Sigmoid colon (tissue), 7 donors: ENCODE measurements at places on chromosomes 7 and 10. TPM values are rescaled to one million over a fixed set of nuclear protein-coding genes. Genes with fewer than 3 reads are reported as not detected.

GRCh38 chr7:131328377-131329175, 900 bp downstream of the MKLN1 start:
- DNase-seq, result no peak

DNA sequence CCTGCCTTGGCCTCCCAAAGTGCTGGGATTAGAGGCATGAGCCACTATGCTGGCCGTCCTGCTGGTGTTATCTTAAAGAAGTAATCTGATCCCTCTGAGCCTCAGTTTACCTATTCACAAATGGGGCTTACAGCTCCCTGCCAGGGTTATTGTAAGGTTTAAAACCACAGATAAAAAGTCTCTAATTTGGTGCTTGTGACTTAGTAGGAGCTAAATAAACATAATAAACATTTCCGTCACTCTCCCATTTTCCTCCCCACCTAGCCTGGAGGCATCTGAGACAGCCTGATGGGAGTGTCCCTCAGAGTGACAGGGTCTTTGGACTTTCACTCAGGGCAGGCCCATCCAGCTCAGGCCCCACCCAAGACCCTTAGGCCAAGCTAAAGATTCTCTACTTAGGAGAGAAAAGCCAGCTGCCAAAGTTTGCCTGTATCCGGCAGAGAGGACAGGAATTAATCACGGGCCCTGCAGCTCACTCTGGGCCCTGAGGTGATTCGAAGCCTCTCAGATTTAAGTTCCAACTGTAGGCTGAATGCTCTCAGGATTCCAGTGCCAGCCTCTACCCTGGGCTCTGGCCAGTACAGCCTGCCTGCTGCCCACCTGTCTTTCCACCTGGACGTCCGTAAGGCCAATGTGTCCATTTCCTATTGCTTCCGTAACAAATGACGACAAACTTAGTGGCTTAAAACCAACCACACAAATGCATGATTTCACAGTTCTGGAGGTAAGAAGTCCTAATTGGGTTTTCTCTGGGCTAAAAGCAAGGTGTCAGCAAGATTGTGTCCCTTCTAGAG, 21.8 kb upstream of the DUSP5 start:
- DNase-seq, result no peak

Gene ERVW-1
- not detected for total RNA-seq

Gene AMZ1
- 1.4 TPM for total RNA-seq

GRCh38 chr7:4626318-4626845, 55.7 kb upstream of the FOXK1 start:
- no peak for DNase-seq

Gene FKBP6
- total RNA-seq, result not detected

- no peak for DNase-seq
Measured at GRCh38 chr7:43753843-43754242, 4.6 kb upstream of the BLVRA start.

DNA sequence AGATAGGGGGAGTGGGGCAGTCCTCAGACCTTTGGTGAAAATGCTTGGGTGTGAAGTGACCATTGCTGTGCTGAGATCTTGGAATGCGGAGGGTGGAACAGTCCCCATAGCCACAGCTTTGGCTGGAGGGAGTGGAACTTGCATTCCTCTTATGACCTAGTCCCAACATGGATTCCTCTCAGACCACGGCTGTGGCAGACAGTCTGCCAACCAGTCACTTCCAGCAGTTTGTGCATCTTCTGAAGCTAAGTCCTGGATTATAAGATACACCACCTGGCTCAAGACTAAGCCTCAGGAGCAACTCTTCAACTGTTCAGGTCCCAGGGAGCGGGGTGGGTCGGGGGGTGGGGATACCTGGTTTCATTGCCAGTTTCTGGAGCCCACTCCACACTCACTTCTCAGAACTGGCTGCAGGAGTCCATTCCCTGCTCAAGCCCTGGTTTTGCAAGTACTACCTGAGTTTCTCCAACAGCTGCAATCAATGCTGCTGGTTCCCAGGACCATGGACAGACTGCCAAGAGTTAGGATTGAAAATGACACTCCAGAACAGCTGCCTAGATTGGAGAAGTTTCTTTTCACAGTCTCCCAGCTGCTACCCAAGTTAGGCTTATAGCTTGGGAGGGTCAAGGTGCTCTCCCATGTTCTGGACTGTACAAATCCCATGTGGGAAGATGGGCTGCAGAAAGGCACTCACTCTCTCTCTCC, 29.1 kb upstream of the DGKB start:
- no peak for DNase-seq

Gene CDNF
- total RNA-seq, result 2.2 TPM

- DNase-seq, result no peak
Measured at GRCh38 chr10:48536156-48536500, 68.7 kb downstream of the ARHGAP22 start.

DNA sequence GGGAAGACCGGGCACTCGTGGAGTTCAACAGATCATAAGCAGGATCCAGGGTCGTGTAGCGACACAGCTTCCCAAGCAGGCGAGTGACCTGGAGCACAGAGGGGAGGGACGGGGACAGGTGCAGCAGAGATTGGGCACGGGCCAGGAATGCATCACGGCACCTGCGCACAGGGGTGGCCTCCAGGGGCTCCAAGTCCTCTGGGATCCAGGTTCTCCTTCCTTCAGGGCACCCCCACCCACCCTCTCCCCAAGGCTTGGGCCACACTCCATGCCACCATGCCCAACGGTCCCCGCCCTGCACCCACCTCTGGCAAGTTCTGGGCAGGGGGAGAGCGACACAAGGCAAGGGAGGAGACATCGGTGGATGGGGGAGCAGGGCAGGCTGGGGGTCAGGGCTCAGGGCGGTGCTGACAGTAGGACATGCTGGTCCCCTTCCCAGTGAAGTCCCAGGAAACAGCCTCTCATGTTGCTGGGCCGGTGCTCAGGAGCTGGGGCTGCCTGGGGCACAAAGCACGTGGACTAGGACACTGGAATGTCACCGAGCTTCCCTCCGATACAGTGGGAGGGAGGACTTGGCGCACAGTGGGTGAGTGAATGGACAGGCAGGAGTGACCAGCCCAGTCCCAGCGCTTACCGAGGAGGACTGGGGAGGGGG, 597.3 kb downstream of the PTPRN2 start:
- no peak for DNase-seq

GRCh38 chr7:123748171-123748733, 551 bp downstream of the WASL start:
- peak; percentile 76 for DNase-seq

DNA sequence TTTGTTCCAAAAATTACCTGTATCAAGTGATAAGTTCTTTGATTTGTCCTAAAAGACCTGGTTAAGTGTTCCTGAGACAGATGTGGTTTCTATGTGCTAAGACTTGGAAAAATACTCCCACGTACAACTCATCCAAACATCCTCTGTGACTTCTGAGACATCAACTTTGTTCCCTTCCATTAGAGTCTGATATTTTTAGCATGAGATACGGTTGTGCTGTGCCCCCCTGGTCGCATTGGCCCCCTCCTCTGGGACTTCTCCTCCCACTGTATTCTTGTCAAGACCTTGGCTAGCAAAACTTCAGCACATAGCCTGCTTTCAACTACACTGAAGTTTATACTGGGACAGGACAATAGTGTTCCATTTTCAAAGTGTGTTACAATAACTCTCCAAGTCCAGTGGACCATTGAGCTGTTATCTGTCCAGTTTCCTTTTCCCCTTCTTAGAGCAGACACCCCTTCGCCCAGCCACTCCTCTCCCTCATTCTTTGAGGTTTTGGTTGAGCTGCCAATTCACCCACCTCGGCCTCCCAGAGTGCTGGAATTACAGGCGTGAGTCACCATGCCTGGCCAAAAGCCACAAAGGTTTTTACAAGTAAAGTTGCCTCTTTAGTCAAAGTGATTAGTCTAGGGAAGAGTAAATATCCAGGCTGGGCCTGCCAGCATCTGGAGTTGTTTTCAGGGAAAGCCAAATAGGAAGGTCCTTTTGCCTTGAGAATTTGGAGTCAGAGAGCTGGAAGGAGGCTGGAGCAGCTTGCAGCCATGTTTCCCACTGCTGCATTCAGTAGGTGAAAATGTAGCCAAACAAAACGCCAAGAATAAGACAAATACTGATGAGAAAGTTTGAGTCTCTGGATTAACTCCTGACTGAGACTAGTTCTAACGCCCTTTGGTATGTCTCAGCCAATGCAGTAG, 17.8 kb upstream of the PDLIM1 start:
- peak; percentile 94 for DNase-seq

DNA sequence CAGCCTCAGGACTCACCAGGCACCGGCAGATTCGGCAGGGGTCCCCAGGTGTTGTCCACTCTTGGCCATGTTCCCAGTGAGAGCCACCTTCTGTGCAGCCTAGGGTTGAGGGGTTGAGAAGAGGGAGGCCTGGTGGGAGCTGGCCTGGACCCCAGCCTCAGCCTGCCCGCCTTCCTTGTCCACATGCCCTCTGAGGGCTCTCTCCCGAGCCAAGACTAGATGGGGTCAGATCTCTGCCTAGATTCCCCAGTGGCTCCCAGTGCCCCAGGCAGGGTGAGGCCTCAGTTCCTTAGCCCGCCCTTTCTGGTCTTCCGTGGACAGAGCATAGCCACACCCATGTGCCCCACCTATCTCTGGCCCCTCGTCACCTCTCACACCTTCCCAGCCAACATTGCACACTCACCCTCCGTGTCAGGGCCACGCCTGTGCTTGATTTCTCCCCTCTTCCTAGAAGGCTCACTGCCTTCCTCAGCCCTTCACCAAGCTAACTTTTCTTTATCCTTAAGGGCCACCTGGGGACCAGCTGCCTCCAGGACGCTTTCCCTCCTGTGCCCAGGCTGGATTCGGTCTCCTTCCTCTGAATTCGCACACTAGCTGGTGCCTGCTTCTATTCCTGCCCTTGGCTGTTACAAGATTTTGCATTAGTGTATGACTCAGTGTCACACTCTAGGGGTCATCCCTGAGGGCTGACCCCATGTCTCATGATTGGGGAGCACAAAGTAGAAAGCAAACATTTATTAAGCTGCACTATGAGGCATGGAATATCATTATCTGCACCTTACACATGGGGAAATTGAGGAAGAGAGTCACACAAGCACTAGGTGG, 7.5 kb downstream of the KCP start:
- DNase-seq, result peak; percentile 43

DNA sequence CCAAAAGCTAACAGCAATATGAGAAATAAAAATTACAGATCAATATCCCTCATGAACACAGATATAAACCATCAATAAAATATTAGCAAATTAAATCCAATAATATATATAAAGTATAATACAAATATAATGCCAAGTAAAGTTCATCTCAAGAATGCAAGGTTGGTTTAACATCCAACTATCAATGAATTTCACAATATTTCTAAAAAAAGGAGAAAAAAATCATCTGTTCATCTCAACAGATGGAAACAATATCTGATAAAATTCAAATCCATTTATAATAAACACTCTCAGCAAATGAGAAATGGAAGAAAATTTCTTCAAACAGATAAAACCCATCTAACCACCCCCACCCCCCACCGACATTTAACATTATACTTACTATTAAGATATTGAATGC, 86.9 kb downstream of the SIRT1 start:
- DNase-seq, result no peak

- no peak for DNase-seq
Measured at GRCh38 chr7:7554021-7554432, 12.7 kb upstream of the MIOS start.

- peak; percentile 89 for DNase-seq
Measured at GRCh38 chr10:26725837-26726727, 28.6 kb downstream of the PDSS1 start.

DNA sequence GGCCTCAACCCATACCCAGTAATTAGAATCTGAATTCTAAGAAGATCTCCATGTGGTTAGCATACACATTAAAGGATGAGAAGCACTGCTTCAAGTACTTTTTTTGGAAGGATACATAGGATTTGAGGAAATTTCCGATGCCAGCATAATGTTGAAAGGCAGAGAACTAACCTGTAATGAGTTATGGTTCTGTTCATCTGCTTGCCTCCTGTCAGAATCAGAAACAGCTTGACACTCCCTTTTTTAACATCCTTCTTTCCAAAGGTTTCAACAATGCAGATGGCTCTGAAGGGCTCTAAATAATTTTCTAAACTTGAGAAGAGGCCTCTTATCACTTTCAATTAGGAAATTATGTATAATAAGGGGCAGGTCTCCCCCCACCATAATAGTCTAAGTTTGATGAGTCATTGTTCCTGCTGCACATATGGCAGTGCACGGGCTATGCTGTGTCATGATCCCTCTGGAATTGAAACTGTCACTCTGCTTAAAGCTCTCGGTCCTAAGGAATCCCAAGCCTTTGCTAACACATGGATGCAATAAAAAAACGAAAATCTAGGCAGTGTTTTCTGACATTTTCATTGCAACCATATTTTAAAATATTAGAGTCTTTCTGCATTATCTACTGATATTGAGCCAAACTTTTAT, 291.2 kb upstream of the FZD1 start:
- no peak for DNase-seq

Gene AKR1D1
- not detected for total RNA-seq

Gene HIP1
- total RNA-seq, result 9.3 TPM

GRCh38 chr7:95723583-95724180, 48.7 kb upstream of the DYNC1I1 start:
- no peak for DNase-seq

Gene CRYGN
- total RNA-seq, result not detected

Gene AFAP1L2
- total RNA-seq, result 26.0 TPM

- no peak for DNase-seq
Measured at GRCh38 chr10:77635402-77636227, 2.0 kb downstream of the KCNMA1 start.

DNA sequence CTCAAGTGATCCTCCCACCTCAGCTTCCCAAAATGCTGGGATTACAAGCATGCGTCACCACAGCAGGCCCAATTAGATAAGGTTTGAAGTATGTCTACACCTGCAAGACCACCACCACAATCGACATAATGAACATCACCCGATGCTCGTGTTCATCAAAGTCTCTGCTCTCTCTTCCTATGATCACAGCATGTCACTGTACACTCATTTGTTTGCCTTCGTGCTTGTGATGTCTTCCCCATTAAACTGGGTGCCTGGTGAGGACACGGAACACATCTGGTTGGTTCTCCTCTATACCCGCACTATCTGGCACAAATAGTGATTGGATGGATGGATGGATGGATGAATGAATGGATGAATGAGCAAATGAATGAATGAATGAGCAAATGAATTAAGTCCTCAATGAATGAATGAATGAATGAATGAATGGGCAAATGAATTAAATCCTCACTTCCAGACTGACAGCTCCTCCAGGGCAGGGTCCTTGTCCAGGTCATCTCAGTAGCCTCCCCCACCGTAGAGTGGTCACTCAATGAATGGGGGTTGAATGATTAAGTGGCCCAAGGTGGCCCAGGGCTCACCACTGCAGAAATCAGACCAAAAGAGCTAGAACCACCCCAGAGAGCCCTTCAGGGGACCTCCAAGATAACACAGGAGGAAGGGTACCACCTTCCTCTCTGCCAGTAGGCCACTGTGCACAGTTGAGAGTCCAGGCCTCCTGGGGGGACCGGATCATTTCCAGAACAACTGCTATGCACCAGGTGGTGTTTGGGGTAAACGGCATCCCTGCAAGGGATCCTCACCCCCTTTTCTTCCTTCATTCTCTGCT, 101.9 kb upstream of the TNRC18 start:
- peak; percentile 82 for DNase-seq

DNA sequence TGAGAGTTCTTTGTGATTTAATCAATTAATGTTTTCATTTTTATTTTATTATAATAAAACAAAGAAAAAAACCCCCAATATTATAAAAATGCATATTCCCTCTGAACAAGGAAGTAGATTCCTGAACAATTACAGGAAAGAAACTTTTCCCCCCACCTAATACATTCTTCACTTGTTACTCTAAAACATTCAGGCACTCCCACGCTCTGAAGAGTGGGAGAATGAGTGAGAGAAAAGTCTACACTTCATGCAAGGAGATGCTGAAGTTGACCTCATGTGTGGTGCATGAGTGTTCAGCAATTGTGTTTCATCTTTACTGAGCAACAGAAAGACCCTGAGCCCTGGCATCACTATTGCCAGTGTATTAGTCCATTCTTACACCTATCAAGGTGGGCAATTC, 244.2 kb upstream of the IGFBP3 start:
- no peak for DNase-seq

Gene SCRN1
- total RNA-seq, result 53.9 TPM
